ENCODE measurements at places on chromosomes 5 and 9.

DNA sequence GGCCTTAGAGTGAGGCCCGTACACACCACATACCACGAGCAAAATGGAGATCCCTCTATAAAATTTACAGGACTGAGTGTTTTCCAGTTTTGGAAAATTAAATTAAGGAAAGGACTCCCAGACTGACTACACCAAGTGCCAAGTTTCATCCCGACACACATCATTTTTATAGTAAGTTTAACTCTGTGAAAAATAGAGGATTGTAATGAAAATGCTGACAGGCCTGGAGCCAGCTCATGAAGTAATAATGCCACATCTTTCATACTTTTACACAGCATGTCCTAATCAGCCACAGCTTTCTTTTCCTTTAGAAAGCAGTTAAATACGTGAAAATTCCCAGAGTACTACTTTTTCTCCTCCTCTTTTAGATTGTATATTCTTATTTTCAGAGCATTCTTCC, 169.2 kb downstream of the SAXO1 start:
- no peak for DNase-seq

- DNase-seq = no peak
Measured at GRCh38 chr5:3738919-3739318, 143.3 kb downstream of the IRX1 start.

DNA sequence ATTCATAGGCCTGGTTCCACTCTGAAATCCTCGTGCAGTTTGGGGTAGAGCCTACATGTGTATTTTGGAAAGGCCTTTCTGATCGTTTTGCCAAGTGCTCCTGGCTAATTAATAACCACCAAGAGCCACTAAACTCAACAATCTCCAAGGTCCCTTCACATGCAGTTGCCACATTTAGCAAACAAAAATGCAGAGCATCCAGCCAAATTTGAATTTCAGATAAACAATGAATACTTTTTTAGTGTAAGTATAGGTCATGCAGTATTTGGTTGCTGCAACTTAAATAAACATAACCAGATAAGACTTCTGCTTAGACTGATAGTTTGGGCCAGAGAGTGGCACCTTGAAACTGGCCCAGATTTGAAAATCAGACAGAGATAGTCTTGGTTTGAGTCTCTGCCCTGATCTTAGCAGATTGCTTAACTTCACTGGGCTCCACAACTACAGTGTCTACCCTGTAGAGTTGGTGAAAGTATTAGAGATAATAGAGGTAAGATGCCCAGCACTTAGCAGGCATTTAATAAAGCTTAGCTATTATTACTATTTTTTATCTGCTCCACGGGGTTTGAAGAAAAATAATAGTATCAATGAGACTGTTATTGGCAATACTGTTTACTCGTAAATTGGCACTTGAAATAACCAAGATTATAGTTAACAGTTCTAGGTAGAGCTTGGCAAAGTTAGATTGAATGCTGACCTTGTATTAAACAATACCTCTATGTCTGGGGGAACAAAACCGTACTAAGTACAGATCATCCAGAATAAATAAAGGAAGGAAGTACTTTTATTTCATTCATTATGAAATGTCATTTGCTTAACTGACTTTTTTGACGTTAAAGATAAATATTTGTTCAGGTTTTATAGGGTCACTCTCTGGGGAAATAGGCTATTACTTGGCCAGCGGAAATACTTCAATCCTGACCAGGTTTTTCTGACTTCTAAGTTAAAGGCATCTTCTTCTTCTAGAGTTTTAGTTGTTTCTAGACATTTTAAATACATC, 274.8 kb downstream of the DOCK8 start:
- DNase-seq = no peak

GRCh38 chr5:27938989-27939388, 900.6 kb upstream of the CDH9 start:
- no peak for DNase-seq

GRCh38 chr9:85046475-85046874, 376.9 kb downstream of the NTRK2 start:
- no peak for DNase-seq

- DNase-seq = no peak
Measured at GRCh38 chr5:99644822-99645221, 716.0 kb upstream of the CHD1 start.

- DNase-seq = no peak
Measured at GRCh38 chr5:131607418-131607817, 27.6 kb downstream of the RAPGEF6 start.

- DNase-seq = no peak
Measured at GRCh38 chr9:74824654-74825053, 63.1 kb downstream of the TRPM6 start.

- DNase-seq = no peak
Measured at GRCh38 chr9:134204041-134204440, 39.7 kb upstream of the RNU6ATAC start.

GRCh38 chr5:135553688-135554462, 18.1 kb upstream of the NEUROG1 start:
- DNase-seq = no peak

DNA sequence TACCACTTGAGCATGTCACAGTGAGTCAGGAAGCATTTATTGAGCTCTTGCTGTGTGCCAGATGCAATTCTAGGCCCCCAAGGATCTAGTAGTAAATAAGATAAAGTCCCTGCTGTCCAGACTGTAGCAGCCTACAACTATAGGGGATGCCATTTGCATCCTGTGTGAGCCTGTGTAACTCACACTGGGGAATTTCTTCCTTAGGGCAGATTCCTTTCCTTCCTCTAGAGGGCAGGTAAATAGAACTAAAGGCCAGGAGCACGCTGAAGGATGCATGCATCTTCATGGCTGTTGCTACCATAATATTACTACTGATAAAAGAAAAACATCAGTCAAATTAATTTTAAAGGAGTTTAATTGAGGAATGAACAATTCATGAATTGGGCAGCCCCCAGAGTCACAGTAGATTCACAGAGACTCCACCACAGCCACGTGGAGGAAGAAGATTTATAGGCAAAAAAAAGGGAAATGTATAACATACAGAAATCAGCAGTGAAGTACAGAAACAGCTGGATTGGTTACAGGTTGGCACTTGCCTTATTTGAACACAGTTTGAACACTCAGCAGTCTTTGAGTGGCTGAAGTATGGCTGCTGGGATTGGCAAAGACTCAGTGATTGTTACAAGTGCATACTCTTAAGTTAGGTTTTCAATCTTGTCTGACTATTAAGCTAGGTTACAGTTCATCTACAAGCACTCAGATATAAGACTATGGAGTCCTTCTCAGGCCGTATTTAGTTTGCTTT, 98.9 kb downstream of the ACTL7B start:
- DNase-seq = no peak

GRCh38 chr5:135308245-135308644, 90.8 kb downstream of the MACROH2A1 start:
- DNase-seq = no peak

GRCh38 chr5:143636931-143637528, 174.9 kb upstream of the HMHB1 start:
- no peak for DNase-seq

- DNase-seq = no peak
Measured at GRCh38 chr9:113131689-113132151, 19.1 kb upstream of the SLC31A2 start.

DNA sequence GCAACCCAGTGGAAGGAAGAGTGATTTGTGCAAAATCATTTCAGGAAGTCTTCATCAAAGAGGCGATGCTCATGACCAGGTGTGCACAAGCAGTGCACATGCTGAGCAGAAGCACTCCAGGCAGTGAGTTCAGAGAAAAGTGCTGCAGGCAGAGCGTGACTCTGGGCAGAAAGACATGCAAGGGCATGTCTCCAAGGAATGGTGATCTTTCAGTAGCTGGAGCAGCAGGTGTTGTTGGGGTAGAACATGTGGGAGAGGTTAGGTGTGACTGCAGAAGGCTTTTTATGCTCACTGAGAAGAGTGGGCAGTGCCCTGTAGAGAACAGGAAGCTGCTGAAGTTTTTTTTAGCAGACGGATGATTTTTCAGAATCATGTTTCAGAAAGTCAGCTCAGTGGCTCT, 545.4 kb upstream of the TLE4 start:
- DNase-seq = no peak

- no peak for DNase-seq
Measured at GRCh38 chr5:97135868-97136267, 6.5 kb downstream of the LIX1 start.

- no peak for DNase-seq
Measured at GRCh38 chr9:80775530-80775929, 913.8 kb downstream of the TLE1 start.

DNA sequence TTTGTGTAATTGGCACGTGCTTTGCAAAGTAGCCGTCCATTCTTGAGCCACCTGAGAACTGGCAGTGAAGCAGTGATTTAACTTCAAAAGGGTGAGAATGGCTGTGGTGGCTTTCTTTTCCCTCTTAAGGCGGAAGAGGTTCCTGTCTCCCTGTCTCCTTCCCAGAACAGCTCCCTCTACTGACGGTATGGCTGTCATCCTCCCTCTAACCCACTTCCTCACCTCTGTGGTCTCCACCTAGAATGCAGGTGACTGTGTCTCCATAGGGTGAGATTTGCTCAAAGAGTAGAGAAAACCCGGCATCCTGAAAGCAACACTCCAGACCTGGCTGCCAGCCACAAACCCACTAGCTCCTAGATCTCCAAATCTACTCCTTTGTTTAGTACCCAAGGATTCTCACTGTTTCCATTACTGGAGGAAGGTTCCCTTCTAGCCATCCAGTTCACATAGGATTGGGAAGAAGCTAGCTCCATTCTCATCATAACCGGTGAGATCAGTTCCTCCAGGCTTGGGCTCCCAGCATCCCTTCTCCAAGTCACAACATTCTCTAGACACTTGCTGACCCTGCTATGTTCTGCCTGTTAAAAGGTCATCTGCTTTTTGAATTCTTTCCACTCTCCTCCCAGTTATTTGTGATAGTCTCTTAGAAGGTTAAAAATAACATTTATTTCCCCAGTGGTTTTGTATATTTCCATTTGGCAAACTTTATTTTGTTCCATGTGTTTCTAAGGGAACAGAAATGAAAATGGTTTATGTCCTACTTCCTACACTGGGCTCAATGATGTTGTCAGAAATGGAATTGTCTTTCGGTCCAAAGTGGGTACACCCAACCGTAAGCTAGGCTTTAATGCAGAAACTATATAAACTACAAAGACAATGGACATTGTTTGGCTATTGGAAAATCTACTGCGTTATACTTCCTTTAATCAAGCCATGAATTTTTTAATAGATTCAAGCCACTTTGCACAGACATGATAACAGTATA, 269.4 kb downstream of the CWC27 start:
- no peak for DNase-seq

- no peak for DNase-seq
Measured at GRCh38 chr5:124919076-124919475, 172.6 kb upstream of the ZNF608 start.

GRCh38 chr5:132094393-132095076, 20.9 kb downstream of the CSF2 start:
- no peak for DNase-seq

DNA sequence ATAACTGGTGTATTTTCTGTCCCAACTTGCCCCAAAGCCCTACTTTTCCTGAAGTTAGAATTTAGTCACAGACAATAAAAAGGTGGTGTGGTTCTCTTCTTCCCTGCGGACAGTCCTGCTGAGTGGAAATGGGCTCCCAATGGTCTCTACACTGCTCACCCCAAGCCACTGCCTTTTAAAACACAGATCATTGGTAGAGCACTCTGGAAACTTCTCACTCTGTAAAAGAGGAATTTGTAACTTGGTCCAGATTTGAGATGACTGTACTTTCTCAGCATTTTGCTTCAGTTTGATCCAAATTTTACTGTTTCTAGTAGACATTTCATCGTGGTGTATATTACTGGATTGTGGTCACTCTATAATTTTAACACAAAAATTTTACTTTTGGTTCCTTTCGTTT, 80.3 kb upstream of the ROR2 start:
- DNase-seq = no peak

- no peak for DNase-seq
Measured at GRCh38 chr5:149455889-149456409, 76.9 kb upstream of the IL17B start.

DNA sequence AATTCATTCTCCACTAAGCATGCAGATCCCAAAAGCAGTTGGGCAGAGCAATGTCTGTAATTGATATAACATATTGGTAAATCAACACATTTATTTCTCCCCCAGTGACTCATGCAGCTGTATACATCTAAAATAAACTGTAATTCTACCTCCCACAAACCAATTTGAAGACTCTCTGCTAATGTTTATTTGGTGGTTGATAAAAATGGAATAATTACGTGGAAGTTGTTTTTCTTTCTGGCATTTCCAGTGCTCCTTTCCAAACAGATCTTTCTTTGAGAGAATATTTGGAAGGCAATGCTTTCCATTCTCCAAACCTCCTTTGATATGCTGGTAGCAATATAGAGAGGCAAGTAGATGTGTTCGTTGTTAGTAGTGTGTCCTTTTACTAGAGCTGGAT, 194.7 kb downstream of the CHSY3 start:
- no peak for DNase-seq

- no peak for DNase-seq
Measured at GRCh38 chr5:78907255-78907891, 77.7 kb downstream of the ARSB start.

- DNase-seq = no peak
Measured at GRCh38 chr5:14424011-14424685, 157.4 kb upstream of the OTULINL start.

GRCh38 chr9:105319202-105319813, 74.9 kb downstream of the SLC44A1 start:
- no peak for DNase-seq

DNA sequence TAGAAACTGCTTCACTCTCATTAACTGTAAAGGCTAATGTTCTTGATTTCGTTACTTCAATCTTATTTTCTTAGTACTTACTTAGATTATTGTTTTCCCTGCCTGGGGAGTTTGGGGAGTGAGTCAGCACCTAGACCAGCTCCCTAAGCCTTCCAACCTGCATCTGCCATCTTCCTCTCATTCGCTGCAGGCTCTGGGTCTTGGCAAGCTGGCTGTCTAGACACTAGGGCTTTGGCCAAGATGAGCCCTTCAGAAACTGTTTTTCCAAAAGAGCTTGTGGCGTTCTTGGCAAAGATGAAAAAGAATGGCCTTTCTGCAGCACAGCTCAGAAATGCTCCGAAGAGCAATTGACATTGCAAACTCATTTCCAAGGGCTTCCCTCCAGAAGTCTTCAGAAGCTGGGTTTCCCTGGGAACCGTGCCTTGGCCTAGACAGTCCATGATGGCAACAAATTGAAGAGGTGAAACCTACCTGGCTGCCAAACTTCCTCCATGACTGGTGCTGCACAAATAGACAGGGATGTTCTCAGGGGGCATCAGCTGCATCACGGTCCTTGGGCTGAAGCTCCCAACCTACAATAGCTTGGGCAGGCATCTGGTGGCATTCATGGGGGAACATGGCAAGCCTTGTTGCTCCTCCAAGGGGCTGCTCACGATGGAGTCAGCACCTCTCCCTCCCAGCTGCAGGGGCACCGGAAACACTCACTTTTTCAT, 76.6 kb downstream of the NSUN2 start:
- no peak for DNase-seq

- DNase-seq = no peak
Measured at GRCh38 chr9:128702445-128702948, at the start of gene PKN3. Gene PKN3 (plus strand): TSS chr9:128702503. CDS start chr9:128702916, 413 bp downstream.

- no peak for DNase-seq
Measured at GRCh38 chr5:72859127-72859526, 42.7 kb downstream of the TNPO1 start.
